ENCODE measurements at places on chromosomes 11 and 22.
A peak's percentile ranks its signal among the peaks of the same experiment; 100 is the strongest.

DNA sequence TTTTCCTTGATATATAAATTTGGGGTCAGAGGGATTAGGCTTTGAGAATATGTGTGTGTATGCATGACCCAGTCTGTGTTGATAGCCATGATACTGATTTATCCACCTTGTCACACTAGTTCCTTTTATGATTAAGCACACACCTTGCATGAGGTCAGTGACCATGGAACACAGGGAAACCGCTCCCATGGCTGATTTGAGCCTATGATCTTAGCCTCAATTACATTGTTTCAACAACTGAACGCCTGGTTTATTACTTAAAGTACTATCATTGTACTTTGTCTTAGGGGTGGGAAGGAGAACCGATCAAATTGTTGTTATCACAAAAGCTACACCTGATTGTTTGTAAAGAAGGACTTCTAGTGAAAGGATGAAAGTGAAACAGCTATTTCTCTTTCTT lies 70.7 kb downstream of the ARFGAP2 start:
- DNase-seq: no peak

GRCh38 chr11:114614127-114614720 lies 18.6 kb upstream of the NXPE4 start:
- no peak for DNase-seq

DNA sequence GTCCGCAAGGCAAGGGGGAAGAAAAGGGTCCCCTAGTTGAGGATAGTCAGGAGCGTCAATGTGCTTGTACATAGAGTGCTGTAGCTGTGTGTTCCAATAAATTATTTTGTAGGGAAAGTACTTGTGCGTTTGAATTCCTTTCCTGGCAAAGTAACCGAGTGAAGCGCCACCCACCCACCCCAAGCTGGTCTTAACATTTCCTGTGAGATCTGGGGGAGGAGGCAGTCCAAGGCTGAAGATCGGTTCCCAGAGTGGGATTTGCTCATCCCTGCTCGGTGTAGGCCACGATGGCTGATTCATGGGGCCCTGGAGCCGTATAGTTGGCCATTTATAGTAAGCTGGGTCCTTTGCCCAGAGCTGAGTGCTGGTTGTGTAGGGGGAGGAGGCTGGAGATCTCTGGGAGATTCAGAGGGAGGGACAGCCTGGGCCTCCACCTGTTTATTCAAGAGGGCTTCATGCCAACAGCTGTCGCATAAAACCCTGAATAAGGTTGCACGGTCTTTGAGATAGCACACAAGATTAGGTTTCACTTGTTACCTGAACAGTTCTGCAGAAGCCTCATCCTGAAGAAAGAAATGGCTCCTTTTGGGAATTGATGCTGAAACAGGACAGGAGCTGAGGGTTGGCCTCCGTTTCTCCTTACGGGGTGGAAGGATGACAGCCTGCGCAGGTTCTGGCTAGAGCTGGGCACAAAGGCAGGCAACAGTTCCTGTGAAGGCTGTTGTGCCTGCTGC lies 2.4 kb downstream of the ATF4 start:
- DNase-seq: peak; percentile 56

- no peak for DNase-seq
Observed at GRCh38 chr11:34634694-34635062, 13.8 kb downstream of the EHF start.

GRCh38 chr11:17538731-17539130 lies 5.5 kb downstream of the USH1C start:
- no peak for DNase-seq

GRCh38 chr11:36583667-36584066 lies 10.6 kb upstream of the IFTAP start:
- DNase-seq: no peak

- no peak for DNase-seq
Observed at GRCh38 chr22:43384863-43385262, 27.0 kb upstream of the MPPED1 start.

DNA sequence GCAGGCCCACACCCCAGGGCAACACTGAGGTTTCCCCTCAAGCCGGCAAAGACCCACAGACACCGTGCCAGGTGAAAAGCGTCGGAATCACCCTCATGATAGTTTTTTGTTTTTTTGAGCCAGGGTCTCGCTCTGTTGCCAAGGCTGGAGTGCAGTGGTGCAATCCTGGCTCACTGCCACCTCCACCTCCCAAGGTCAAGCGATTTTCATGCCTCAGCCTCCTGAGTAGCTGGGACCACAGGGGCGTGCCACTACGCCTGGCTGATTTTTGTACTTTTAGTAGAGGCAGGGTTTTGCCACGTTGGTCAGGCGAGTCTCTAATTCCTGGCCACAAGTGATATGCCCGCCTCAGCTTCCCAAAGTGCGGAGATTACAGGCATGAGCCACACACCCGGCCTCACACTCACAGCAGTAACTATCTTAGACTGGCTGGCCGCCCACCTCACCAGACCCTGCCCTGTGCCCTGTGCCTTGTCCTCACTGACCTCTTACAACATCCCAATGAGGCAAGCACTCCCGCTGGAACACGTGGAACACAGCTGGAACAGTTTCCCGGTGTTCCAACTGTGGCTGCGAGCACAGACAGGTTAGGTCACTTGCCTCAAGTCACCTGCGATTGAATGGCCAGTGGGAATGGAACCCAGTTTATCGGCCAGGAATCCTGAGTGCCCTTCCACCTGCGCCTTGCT lies 21.1 kb downstream of the LRRC10B start:
- no peak for DNase-seq
